Activated CD4-positive, alpha-beta memory T cell treated with anti-CD3 and anti-CD28 coated beads, Interleukin-2, amount 10 ng/mL, durations not matched to agents 7 days and 5 days (primary cell): ENCODE measurements at places on chromosomes 11 and 22. TPM values are rescaled to one million over a fixed set of nuclear protein-coding genes. Genes with fewer than 3 reads are reported as not detected.

Gene VWCE
- total RNA-seq, result 0.98 TPM

Gene ALDH3B2
- not detected for total RNA-seq

Gene ZP1
- total RNA-seq, result 0.18 TPM

Gene NDUFS8
- total RNA-seq, result 112 TPM

Gene MOB2
- total RNA-seq, result 52.9 TPM

Gene FAM180B
- total RNA-seq, result 0.15 TPM

Gene KCNJ11
- 0.55 TPM for total RNA-seq

Gene RNF26
- 35.1 TPM for total RNA-seq

Gene OR4D5
- total RNA-seq, result not detected
